ENCODE measurements at places on chromosomes 11 and 22.

- DNase-seq: no peak
Measured at GRCh38 chr11:108805030-108805429, 140.2 kb downstream of the DDX10 start.

DNA sequence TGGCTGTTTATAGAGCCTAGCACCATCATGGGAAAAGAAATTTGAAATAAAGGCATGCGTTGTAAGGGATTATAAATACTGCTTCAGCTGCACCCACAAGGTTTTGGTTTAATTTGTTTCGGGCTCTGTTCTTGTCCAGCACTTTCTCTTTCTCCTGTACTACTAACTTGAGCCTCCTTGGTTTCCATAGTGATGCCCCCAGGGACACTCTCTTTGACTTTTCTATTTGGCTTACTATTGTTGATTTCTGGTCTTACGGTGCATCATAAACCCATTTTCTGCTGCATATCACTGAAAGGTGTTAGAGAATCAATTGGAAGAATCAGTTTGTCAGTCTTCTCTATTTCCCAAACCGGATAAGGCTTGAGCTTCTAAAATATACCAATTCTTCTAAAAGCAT lies 1674.3 kb upstream of the RAG2 start:
- no peak for DNase-seq

GRCh38 chr11:1727096-1727690 lies 23.2 kb downstream of the IFITM10 start:
- DNase-seq: no peak

DNA sequence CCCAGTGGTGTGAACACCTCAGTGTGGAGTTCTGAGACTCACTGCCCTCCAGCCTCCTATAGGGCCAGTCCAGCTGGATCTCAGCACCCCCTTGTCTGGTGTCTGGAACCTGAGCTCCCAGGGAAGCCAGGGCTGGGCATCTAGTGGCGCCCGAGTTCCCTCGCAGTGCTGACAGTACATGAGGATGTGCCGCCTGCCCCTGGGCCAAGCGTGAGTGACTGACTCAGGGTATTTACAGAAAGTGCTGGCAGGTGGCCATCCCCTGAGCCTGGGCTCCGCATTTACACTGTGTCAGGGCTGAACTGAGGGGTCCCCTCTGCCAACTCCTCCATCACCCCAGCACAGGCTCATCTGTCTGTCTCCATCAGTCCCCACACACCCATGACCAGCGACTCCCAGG lies 185.3 kb downstream of the BRD1 start:
- no peak for DNase-seq

DNA sequence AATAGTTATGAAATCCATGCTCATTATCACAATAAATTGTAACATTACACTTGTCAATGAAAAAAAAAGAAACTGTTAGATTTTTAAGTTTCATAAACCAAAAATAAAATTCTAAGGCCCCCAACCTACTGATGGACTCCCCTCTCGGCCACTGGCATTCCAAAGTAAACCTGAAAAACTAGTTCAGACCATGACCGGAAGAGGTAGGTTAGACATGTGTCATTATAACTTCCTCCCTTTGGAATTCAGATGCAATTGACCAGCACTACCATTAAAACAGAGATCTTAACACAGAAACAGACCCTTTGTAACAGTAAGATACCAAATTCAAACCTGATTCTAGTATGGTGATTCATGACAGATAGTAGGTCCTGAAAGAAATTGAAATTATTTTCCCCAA lies 12.9 kb downstream of the OR10A6 start:
- no peak for DNase-seq

DNA sequence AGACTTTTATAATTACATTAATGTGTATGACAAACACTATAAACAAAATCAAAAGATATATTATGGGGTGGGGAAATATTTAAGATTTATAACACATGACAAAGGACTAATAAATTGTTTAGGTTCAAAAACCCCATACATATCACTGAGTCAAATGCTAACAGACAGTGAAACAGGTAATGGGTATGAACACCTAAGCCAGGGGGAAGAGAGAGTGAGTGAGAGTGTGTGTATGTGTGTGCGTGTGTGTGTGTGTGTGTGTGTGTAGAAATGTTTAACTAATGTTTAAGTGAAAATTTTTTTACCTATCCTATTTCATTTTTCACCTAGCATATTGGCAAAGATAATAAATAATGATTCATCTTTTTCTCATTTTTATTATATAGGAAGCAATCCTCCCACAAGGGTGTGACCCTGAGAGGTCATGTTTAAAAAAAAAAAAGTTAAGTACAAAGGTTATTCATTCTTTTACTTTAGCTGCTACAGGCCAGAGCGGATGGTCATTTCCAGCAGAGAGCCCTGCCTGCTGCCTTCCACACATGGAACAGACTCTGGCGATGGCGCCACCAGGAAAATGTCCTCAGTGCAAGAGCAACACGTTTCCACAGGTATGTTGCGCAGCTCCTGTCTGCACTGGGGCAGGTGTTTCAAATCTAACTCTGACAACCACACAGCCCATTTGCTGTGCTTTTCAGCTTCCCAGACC lies 72.9 kb downstream of the PISD start:
- DNase-seq: no peak
